K562 (cell line): ENCODE measurements at places on chromosomes 2 and 18.

- DNase-seq: no peak
Measured at GRCh38 chr2:9681427-9681817, 50.6 kb upstream of the YWHAQ start.

DNA sequence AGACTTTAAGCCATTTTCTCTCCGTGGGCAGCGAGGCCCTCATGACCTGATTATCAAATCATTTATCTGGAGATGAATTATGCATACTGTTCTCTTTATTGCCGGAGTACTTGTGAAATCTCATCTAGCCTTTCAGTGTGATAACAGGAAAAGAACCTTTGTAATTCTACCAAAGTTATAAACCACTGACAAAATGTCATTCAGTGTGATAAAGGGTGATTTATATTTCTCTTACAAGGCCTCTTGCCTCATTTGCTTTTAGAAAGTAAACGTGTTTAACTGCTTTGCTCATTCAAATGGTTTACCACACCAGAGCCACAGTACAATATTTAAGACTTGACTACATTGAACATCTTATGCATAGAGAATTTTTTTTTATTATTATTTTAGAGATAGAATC, 13.8 kb downstream of the MTCL1 start:
- no peak for DNase-seq

GRCh38 chr2:136068581-136069227, 49.2 kb downstream of the CXCR4 start:
- no peak for DNase-seq

DNA sequence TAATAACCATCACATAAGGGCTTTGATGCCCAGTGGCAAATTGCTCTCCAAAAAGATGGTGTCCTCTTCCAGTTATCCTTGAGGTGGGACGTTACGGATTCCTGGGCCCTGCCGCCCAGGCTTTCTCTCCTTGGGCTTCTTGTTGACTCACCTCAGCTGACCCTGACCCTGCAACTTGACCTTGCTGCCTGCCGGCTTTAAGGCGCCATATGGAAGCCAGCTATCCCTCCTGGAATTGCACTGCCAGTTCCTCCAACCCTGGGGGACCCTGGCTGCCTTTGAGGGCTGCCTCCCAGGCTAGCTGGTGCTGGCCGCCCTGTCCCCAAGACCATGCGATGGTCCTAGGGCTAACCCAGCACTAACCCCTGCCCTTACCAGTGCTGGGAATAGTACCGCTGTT, 28.3 kb upstream of the B3GNT7 start:
- DNase-seq: no peak

DNA sequence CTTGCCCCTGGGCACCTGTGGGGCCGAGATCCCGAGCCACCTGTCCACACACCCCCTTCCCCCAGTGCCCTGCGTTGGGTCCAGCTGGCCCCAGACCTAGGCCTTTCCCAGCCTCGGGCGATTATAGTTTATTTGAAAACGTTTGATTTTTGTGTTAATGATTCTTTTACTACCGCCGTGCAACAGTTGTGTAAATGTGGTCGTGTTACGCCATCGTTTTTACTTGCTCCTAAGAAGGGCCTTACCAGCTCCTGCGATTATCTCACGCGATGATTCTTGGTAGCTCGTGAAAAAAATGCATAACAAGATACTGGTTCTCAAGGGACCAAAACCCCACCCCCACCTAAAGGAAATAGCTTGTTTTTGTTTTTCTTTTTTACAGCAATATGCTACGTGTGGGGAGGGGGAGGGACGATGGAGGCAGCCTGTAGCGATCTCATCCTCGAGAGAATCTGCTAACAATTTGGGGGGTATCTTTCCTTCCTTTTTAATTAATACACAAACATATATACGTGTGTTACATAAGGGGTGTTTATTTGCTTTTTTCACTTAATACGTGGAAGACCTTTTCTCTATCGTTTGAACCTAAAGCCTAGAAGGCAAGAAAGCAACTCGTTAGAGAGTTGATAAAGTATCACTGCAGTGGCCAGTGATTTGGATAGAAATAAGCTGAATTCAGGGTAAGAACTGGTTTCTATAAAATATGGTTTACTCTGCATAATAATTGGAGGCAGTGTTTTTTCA, 1.0 kb downstream of the ZDBF2 start:
- DNase-seq: no peak

GRCh38 chr2:231612456-231613330, 20.0 kb downstream of the TEX44 start:
- DNase-seq: peak; percentile 88

DNA sequence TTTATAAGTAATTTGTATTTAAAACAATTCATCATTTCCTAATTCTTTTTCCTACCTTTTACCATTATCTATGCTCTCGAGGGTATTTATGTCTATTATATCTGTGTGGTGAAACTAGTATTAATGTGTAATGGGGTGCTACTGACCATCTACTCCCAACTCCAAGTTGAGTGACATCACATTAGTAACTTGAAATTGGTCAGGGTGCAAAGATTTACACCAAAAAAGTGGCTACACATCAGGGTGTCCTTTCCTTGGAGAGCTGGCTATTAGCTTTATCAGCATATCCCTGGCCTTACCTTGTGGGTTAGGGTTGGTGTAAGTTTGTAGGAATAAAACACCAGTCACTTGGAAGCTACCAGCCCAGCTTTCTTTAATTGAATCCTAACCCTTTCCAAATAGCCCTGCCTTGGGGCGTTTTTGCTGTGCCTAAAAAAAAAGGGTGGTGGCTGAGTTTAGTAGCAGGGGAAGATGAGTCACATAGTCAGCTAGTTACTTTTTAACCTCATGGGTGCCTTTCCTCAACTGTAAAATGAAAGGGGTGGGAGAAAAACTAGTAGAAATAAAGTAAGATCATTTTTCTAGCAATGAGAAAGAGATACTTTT, 14.0 kb downstream of the ANXA4 start:
- no peak for DNase-seq

DNA sequence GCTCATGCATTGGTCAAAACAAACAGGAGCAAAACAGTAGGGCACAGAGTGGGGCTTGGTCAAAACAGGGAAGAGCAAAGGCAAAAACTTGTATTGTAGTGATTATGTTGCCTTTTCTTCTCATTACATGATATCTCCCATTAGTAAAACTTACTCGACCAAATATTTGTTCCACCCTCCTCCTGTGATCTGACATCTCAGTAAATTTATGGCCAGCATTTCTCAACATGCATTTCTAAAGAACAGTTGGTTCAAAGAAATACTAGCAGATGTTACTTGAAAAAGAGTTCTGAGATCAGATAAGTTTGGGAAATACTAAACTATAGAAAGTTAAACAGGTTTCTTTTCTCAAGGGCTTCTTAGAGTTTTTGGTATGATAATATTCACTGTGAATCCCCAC, 423.1 kb downstream of the FIGN start:
- DNase-seq: no peak

- no peak for DNase-seq
Measured at GRCh38 chr2:75238670-75239330, 39.5 kb upstream of the TACR1 start.

- no peak for DNase-seq
Measured at GRCh38 chr18:67406714-67407113, 109.8 kb downstream of the DSEL start.

DNA sequence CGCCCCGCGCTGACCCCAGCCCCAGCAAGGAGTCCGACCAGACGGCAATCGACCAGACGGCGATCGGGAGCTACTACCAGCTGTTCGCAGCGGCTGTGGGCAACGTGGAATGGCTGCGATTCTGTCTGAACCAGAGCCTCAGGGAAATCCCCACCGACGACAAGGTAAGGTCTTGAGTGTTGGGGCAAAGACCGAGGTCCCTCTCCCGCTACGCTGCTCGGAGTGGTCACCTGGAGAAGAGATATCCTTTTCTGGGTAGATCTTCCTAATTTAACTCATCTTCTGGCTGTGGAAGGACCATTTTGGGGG, 704 bp downstream of the ANKRD53 start:
- DNase-seq: no peak

DNA sequence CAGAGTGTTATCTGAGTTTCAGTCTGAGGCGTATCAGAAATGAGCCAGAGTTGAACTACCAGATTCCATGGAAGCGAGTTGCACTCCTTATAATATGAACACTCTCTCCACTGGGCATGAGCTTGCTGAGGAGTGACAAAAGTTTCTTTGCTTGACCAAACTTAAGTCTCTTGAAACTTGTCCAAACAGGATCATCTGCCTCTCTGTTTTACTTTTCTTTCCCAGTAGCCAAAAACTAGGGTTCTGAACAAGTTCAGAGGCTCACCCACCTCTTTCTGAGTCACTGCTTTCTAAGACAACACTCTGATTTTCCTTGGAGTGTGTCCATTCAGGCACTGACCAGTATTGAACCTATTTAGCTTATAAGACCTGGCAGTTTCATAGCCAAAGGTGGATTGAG, 233.2 kb upstream of the TCF4 start:
- no peak for DNase-seq

DNA sequence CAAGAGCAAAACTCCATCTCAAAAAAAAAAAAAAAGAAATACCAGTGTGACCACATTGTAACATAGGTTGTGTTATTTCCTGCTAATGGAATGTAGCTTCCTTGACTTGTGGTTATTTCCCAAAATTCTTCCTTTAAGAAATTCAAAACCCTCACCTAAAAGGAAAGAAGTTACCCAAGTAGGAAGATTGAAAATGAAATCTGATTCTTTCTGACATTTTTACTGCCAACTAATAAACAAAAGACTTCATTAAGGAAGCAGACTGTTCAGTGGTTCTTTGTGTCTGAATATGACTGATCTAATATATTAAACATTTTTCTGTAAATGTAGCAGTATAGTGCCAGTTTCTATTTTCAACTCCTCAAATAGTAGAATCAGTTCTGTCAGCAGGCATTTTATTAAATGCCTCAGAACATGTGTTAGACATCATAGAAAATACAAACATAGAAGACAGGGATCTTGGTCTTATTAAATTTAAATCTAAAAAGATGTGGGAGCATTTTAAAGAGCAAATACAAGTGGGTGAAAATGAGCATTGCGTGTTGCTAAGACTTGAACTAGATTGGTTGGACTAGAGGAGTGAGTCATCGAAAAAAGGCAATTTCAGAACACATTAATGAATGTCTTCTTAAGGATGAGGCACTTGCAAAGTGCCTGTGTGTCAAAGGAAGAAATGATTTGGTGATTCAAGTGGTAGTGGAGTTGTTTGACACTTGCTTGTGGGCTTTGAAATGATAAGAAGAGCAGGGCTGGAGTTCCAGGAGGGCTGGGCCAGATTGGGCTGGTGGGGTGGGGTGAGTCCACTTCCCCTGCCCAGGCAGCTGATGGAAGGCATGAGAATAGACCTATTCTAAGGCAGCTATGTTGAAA, 53.4 kb downstream of the PKP4 start:
- DNase-seq: peak; percentile 36

- DNase-seq: no peak
Measured at GRCh38 chr18:48973731-48974130, 23.0 kb upstream of the SMAD7 start.

DNA sequence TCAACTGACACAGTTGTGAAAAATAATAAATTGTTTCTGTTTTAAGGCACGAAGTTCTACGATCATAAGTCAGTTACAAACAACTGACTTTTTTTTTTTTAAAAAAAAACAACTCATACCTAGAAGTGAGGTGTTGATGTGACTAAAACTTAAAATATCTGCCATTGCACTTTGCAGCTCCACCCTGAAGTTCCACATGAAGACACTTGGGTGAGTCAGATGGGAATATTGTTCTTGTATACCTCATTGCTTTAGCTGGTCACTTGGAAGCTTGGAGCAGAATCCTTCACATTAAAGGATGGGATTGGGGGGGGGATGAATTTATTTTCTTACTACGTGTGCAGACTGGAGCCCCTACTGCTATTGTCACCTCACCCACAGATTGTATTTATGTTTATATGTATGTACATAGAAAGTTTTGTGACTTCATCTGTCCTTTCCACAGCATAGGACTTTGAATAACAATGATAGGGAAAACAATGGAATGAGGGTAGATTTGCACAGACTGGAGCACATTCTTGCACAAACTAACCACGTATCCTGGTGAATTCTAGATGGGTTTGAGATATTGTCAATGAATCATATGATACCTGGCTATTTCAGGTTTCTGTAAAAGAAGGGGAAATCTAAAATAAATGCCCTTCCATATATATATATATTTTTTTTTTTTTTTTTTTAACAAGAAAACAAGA, 57.9 kb upstream of the ARHGAP15 start:
- no peak for DNase-seq

- DNase-seq: no peak
Measured at GRCh38 chr2:21656330-21657075, 532.7 kb downstream of the TDRD15 start.

DNA sequence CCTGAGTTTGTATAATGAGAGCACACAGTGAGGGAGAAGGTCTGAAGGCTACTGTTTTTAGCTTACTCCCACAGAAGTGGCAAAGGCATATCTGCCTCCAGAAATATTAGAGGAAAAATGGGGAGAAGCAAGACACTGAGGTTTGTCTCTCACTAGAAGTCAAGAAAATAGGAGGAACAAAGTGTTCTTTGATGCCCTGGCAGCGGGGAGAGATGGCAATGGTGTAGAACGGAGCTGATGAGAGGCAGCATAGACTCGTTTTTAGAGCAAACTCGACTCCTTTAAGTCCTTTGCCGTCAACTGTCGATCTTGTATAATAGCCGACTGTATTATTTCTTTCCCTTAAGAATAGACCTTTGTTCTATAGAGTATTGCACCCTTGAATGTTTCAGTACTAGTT, 73.8 kb downstream of the ANKRD44 start:
- DNase-seq: no peak

DNA sequence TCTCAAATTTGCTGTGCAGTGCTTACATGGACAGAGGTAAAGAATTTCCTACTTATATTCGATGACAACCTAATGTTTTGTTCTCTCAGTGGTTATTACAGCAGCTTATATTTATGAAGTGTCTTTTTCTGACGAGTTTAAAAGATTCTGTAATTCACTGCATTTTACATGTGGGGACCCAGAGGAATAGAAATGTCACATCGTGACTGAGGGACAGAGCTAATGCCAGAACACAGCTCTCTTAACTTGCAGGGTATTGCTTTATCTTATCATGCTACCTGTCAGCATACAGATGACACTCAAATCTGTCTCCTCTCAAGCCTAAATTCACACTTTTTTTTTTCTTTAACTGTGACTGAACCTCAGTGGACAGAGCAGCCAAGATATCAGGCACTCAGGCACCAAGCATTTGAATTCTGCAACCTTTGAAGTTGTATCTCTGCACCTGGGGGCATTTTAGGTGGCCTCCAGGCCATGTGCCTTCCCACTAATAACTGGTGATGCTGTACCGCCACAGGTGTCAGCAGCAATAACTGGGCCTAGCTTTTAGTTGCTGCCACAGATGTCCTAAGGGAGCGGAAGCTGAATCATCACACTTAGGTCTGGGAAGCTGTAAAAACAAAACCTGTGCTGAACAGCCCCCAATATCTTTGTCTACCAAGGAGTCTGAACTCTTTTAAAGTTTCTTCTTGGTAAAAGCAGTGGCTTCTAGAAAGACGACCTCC, 315.8 kb upstream of the NRP2 start:
- DNase-seq: no peak

DNA sequence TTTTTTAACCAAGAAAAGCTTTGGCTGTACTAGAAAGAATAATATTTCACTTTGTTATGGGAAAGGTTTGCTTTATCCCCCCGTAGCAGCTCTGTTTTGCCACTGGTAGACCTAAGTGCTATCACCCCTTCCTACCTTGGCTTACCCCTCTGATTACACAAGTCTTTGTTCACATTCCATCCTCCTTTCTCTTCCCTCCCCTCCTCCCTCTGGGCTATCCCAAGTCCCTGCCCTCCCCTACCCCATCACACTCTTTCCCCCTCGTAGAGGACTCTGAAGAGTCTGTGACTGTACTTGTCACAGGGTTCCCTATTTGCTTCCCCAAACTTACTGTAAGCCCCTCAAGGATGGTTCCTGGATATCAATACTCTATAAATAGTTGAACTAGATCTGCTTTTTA, 152.9 kb upstream of the NOSTRIN start:
- no peak for DNase-seq
